Ammon's horn (tissue), 1 donor: ENCODE measurements at places on chromosomes 3 and 15.

- peak; percentile 42 for DNase-seq
These were observed 375.9 kb downstream of the MCTP2 start for GRCh38 chr15:94607176-94607654.

DNA sequence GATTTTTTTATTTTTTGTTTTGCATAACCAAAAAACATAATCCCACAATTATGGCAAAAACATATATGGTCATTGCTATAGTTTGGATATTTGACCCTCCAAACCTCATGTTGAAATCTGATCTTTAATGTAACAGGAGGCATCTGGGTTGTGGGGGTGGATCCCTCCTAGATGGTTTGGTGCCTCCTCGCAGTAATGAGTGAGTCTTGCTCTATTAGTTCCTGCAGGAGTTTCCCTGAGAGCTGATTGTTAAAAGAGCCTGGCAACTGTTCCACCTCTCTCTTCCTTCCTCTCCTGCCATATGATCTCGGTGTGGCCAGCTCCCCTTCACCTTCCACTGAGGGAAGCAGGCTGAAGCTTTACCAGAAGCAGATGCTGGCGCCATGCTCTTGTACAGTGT is 33.2 kb upstream of the TRIM59 start:
- DNase-seq = no peak

DNA sequence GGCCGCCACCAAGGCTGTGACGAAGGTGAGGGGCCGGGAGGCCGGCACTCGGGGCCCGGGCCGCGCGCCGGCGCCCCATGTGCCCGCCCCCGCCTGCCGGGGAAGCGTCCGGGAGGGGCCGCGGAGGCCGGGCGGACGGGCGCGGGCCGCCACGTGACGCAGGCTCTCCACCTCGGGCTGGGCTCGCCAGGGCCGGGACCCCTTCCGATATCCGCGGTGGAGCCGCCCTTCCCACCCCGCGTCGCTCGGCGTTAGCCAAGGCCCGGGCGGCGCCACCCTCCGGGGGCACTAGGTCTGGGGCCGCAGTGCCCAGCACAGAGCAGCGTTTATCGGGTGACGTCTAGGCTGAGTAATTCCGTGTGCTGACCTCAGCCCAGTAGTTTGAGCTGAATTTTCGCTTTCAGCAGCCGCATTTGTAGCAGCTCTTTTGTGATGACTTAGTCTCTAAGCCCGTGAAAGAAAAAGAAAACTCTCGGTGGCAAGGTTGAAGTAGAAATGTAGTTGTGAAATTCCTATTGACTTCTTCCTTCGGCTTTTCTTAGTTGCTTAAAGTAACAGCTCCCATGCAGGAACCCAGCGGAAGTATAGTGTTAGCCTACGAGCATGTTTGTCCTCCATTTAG is 885 bp downstream of the CDV3 start:
- DNase-seq = peak; percentile 61

GRCh38 chr3:124582621-124583395 is 147.4 kb upstream of the UMPS start:
- DNase-seq = no peak

DNA sequence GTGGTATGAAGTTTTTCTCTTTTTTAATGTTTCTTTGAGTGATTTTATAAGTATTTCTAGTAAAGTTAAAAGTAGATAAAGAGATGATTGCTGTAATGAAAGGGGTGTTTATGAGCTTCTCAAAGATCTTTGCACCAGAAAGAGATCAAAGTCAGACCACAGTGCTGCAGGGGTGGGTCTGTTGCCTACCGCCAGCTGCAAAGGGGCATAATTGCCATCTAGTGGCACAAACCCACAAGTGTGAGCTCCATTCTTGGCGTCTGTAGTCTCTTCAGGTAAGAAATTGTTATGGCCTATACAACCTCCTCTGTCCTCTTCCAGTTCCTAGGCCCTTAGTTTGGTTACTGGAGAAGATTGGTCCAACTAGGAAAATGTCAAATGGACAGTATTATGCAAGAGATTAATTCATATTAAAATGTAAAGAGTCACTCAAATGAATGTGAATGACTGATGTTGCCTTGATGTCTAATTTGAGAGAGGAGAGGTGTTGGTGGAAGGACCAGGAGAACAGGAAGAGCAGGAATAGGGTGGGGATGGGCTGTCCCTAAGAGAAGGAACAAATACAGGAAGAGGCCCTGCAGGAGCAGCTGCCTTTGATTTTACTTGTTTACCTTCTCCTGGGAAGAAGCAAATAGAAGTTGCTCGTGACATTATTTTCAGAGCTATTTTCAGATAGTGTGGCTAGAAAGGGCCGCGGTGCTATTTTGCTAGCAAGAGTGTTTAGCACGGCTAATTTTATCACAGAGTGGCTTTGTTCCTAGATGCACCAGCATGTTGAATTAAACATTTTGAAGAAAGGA is 53.0 kb upstream of the GSK3B start:
- DNase-seq = no peak
